ENCODE measurements at places on chromosomes 4 and X.

DNA sequence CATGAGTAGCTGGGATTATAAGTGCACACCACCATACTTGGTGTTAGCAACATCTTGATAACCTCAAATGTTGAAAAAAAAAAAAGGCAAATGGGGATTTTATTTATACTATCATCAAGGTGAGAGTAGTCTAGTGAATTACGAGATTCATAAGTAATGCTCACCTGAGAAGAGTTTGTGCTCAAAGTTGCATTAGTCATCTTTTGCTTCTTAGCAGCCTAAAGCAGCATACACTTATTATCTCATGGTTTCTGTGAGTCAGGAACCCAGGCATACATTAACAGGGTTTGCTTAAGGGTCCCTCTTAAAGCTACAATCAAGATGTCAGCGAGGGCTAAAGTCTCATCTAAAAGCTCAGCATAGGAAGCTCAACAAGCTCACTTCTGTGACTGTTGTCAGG, 8.2 kb upstream of the EXOSC9 start:
- DNase-seq = no peak

DNA sequence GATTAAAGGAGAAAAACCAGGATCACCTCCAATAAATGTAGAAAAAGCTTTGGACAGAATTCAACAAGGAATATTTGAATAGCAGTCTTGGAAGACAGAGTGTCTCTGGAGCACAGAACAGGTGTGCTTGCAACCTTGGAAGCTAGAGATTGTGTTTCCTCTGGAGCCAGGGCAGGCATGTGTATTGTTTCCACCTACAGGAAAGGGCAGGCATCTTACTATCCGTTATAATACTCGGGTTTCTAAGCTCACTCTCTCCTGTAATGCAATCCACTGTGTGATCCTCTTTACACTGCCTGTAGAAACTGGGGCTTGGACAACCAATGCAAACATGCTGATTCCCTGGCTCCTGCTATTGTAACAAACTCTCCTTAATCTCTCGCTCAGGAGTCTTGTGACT, 14.4 kb downstream of the CCDC110 start:
- no peak for DNase-seq

GRCh38 chr4:81470456-81471297, 1.0 kb downstream of the RASGEF1B start:
- peak; percentile 90 for DNase-seq

- DNase-seq = no peak
Measured at GRCh38 chr4:110869114-110869513, 246.2 kb upstream of the PITX2 start.

DNA sequence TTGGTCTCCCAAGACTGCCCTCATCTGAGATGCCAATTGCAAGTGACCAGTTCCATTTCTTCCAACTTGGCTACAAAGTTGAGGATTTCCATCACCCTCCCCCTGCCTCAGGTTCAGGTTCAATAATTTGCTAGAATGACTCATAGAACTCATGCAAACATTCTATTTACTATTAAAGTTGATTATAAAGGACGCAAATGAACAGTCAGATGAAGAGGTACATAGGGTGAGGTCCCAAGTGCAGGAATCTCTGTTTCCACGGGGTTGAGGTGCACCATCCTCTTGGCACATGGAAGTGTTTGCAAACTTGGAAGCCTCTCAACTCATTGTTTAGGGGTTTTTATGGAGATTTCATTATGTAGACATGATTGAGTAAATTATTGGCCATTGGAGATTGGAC, 41.0 kb downstream of the FGFBP1 start:
- DNase-seq = no peak

GRCh38 chr4:10074767-10075105, 41.9 kb downstream of the WDR1 start:
- no peak for DNase-seq

DNA sequence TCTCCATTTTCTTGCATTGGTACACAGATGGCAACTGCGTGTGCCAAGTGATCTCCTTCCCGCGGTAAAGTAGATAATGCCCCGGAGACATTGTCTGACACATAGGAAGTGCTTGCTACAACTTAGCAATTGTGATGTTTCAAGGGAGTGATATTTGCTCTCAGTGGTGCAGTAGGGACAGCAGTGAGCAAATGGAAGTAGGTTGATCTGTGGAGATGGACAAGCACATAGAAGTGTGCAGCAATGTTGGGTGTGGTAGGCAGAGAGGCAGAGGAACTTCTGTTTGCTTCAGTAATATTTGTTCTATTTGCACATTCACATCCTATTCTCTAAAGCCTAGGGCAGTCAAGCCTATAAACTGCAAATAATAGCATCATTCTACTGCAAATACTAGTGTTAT, 846.7 kb upstream of the PRKX start:
- no peak for DNase-seq

GRCh38 chr4:151555151-151555945, 146.4 kb downstream of the FHIP1A start:
- no peak for DNase-seq

DNA sequence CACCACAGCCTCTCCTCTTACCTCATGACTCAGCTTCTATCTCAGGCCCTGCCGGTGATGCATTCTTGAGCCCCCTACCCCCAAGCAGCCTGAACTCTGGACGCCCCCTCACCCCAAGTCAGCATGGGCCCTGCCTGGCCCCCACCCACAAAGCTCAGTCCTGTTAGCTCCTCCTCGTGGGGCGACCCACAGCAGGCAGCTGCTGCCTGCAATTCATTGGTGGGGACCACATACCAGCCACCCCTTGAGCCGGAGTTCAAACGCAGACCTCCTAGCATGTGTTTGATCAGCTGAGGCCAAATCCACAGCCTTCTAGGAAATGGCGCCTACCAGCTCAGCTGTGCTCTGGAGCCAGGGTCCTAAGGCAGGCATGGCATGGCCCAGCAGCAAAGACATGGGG, 111.8 kb downstream of the EFNB1 start:
- DNase-seq = no peak

DNA sequence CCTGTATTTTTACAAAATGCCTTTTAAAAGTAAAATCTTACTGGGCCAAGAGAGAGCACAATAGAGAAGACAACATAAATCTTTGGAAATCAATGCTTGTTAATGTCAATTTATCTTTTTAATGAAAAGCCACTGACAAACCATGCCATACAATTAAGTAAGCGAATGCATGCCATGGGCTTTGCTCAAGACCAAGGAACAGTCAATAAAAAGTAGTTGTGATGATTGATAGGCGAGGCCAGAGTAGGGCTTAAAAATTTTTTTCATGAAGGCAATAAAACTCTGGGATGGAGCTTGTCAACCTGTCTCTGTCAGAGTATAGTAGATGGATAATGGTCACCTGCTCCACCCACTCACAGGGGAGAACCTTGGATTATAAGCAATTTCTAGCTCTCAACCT, 17.5 kb upstream of the GPM6B start:
- no peak for DNase-seq

GRCh38 chrX:120251471-120252011, 929 bp downstream of the ZBTB33 start:
- DNase-seq = peak; percentile 35

DNA sequence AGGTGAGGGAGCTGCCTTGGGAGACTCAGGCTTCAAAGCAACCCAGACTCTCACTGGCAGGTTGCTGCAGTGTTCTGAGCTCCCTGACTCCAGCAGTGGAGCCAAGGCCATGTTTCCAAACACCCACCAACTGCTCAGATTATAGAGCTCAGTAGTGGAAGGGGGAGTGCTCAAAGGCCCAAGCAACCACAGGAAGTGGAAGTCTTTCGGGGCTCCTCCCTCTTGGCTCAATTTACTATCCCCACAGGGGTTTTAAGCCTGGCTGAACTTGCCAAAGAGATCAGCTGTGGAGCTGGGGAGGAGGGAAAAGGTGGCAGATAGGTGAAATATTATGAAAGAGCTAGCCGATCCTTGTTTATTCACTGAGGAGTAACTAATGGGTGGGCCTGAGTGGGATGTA, 82.5 kb downstream of the HPRT1 start:
- DNase-seq = no peak

DNA sequence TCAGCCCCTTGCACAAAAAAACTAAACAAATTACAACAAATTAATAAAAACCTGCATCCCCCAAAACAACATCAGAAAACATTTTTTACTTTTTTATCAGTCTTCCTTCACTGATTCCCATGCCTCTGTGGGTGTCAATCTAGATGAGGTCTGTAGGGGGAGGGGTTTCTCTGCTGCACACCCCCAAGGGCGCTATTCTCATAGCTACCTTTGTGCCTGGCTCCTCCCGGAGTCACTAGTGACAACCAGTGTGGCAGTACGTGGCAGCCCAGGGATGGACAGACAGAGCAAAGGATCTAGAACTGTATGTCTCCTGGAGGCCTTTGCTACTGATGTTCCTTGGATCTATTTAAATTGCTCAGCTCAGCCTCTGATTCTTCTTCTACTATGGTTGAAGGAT, 228.1 kb upstream of the ANXA3 start:
- no peak for DNase-seq

DNA sequence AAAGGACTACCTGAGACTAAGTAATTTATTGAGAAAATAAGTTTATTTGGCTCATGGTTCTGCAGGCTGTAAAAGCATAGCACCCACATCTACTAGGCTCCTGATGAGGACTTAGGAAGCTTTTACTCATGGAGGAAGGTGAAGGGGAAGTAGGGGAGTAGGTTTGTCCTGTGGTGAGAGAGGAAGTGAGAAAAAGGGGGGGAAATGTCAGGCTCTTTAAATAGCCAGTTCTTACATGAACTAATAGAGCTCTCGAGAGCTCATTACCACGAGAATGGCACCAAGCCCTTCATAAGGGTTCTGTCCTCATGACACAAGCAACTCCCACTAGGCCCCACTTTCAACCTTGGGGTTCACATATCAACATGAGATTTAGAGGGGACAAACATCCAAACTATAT, 125.5 kb upstream of the NRK start:
- DNase-seq = no peak

DNA sequence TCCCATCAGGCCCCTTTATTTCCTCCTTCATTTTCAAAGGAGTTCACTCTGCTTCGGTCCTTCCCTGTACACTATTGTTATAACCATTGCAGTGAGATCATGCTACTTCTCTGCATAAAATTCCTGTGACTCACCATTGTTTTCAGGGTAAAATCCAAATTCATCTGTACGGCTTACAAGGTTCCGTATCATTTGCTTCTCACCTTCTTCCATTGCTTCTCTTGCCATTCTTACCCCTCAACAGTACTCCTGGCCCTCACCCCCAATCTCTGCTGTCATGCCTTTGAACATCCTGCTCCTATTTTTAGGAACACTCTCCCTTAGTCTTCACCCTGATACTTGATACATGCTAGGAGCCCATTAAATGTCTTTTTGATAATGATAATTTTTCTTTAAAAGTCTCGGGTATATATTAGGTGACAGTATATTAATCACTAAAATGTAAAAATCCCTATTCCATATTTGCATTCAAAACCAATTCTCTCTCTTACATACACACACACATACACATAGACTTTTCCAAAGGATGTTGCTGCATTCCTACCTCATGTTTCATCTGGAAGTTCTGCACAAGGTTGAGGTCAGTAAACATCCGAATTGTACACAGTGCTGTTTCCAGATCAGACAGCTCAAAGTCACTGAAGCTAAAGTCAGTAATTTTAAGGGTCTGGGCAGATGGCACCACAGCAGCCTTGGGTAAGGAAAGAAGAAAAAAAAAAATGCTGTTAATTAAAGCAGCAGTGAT, 103.4 kb downstream of the PDE5A start:
- no peak for DNase-seq

DNA sequence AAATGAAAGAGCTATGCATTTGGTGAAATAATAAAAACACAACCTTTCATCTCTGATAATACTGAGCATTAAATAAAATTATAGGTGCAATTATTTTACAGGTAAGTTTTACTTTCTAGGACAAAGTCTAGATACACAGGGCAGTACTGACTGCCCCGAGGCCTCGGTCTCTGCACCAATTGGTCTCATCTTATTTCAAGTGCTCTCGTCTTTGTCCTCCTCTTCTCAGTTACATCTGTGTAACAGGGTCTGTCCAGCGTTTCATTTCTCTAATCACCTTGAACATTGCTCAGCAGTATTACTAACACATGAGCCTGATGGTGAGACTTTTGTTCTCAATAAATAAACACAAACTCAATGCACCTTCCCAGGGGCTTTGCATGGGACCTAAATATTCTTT, 44.5 kb downstream of the SORBS2 start:
- no peak for DNase-seq

DNA sequence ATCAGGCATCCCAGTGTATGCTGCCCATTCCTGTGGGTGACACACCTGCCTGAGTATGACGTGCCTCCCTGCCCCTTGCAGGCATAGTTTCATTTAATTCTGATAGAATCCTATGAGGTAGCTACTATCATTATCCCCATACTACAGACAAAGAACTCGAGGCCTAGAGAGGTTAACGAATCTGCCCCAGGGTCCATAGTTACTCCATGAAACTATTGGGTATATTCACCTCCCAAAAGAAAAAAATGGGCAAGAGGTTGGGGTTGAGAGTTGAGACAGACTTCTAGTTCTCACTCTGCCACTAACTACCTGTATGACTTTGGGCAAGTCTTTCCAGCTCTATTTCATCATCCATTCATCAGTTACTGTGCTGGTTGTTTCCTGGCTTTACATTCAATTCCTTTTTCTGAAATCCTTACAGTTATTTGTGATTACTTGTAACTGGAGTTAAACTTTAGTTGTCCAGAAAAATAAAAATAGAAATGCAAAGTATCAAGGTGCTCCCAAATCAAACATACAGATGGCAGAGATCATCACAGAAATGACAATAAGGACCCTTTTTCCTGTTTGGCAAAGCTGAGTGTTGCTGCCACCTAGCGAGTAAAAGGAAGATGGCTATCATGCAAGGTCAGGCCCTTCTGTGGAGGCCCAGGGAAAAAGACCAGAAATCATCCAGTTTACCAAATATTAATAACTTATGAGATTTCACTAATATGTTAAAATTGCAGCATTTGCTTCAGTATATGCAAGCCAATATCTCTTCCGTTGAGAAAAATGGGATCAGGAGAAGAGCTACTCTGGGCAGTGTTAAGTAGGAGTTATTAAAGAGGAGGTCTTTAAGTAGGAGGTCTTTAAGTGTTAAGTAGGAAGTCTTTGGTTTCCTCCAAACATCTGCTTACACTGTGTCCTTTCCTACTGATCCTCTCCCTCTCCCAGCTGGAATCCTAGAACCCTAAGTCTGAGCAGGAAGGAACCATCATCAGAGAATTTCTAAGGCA, 17.1 kb upstream of the MAP7D3 start:
- peak; percentile 31 for DNase-seq

GRCh38 chr4:57113870-57114269, 3.7 kb upstream of the IGFBP7 start:
- DNase-seq = no peak
